Gastrocnemius medialis (tissue), 4 donors: ENCODE measurements at places on chromosomes 2 and 18. TPM values are rescaled to one million over a fixed set of nuclear protein-coding genes. Genes with fewer than 3 reads are reported as not detected.
A peak's percentile ranks its signal among the peaks of the same experiment; 100 is the strongest.

DNA sequence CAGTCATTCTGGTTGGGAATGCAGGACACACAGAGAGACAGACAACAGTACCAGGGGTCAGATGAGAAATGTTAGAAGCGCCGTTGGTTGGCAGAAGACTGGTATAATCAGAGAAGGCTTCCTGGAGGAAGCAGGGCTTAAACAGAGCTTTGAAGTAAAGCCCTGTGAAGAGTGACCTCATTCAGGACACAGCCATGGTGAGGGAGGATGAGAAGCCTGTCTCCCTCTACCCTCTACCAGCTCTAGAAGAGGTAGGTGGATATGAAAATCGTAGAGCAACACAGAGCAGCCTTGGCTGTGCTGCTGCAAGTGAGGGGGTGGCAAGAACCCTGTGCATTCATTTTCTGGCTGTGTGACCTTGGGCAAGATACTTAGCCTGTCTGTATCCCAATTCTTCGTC lies 14.2 kb downstream of the TET3 start:
- peaks cover 12% of the 10 kb centered on the region for H3K4me1 ChIP-seq
- no peak overlapping the region for H3K4me3 ChIP-seq
- no peak for DNase-seq
- no peaks in the 10 kb centered on the region for H3K36me3 ChIP-seq

DNA sequence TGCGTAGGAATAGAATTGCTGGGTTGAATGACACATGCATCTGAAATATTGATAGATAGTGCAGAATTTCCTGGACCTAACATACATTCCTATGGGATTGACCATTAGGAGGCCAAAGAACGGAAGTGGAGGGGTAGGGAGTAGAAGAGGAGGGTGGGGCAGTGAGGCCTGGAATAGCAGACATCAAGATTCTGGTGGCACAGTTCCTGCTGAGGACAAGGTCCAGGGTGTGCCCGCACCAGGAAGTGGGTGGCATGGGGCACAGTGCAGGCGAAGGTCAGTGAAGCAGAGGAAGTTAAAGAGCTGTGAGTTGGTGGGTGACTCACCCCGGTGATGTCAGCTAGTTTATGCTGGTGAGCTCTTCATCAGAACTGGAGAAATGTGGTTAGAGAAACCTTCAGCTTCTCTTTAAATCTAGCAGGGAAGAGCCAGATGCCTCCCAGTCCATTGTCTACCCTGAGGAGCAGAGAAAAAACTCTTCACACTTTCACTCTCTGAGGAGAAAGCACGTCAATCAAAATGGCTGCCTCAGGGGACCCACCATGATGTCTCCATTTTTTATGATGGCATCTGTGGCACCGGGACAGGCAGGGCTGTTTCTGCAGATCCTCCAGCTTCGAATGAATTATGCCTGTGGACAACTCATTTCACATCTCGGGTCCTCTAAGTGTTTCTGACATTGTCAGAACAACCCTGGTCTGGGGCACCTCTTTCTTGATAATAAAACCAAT lies 55.9 kb upstream of the CTLA4 start:
- no peak overlapping the region for H3K4me3 ChIP-seq
- no peaks in the 10 kb centered on the region for H3K27me3 ChIP-seq
- DNase-seq, result peak; percentile 61
- H3K36me3 ChIP-seq, result no peaks in the 10 kb centered on the region
- H3K27ac ChIP-seq, result no peak overlapping the region
- peaks cover 27% of the 10 kb centered on the region for H3K4me1 ChIP-seq

DNA sequence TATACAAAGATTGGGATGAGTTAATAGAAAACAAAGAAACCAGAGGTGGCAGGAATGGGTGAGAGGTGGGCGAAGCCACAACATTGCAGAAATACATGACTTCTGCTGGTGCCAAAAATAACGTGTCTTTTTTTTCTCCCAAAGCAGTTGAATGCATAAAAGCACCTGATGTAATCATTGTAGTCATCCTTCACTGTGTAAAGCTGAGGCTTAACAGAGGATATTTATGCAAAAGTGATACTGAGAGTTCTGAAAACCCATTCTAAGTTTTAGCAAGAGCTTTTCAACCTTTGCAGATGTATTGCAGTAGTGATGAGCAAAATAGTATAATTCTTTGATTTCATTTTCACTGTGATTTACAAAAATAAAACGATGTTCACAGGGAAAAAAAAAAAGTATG lies 173.0 kb downstream of the PTGR3 start:
- DNase-seq, result no peak
- H3K27ac ChIP-seq, result no peak overlapping the region
- H3K4me1 ChIP-seq, result no peaks in the 10 kb centered on the region
- no peaks in the 10 kb centered on the region for H3K27me3 ChIP-seq
- no peaks in the 10 kb centered on the region for H3K36me3 ChIP-seq

DNA sequence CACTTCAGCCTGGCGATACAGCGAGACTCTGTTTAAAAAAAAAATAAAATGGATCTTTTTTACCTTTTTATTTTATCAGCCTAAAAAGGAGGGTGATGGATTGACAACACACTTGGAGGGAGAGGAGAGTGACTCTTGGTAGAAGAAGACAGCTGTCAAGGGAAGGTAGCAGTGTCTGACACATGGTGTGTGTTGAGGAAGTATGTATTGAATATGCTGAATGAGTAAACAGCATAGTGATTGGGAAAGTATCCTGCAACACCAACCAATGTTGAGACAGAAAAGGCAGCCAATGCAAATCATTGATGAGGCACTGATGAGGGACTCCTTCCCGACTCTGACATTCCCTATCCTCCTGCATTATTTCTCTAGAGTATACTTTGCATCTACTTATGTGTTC lies 306.4 kb downstream of the LPIN1 start:
- no peaks in the 10 kb centered on the region for H3K36me3 ChIP-seq
- no peaks in the 10 kb centered on the region for H3K4me1 ChIP-seq
- no peak overlapping the region for H3K4me3 ChIP-seq

NT5DC4 gene
- total RNA-seq, result not detected

DNA sequence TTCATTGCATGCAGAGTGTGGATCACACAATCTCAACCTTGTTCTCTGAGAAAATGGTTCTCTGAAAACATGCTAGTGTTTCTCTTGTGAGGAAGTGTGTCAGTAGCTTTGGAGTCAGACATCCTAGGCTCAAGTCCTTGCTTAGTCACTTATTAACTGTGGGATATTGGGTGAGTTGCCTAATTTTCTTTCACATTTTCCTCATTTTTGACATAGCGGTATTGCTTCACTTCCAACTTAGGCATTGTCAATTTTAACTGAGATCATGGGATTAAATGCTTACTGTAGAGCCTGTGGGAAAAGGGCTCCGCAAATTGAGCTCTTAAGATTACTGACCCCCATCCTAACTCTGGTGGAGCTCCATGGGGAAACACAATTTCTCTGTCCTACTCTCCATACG lies 622.2 kb downstream of the CNTNAP5 start:
- H3K36me3 ChIP-seq, result no peaks in the 10 kb centered on the region
- no peaks in the 10 kb centered on the region for H3K27me3 ChIP-seq
- H3K4me1 ChIP-seq, result no peaks in the 10 kb centered on the region

DNA sequence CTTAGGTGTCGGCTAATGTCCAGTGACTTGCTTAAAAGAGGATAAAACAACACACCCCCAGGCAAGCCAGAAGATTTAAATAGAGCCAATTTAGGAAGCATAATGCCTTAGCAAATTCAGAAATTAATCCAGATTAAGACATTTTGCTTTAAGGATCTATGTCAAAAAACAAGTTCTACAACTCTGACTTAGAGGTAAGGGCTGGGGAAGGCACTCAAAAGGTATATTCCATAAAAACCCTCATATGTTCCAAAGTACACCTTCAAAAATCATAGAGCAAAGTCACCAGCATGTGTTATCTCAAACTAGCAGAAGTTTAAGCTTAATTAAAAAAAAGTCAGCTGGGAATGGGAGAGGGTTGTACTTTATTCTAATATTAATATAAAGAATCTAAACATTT lies 206.4 kb downstream of the NOL4 start:
- H3K4me1 ChIP-seq, result no peaks in the 10 kb centered on the region
- H3K36me3 ChIP-seq, result no peaks in the 10 kb centered on the region
- no peak for DNase-seq
- no peak overlapping the region for H3K27ac ChIP-seq

GRCh38 chr2:177665948-177666347 lies 273.4 kb downstream of the AGPS start:
- no peaks in the 10 kb centered on the region for H3K36me3 ChIP-seq
- no peaks in the 10 kb centered on the region for H3K27me3 ChIP-seq
- DNase-seq, result no peak
- no peak overlapping the region for H3K4me3 ChIP-seq

HOXD3 gene
- total RNA-seq, result 0.64 TPM

DNA sequence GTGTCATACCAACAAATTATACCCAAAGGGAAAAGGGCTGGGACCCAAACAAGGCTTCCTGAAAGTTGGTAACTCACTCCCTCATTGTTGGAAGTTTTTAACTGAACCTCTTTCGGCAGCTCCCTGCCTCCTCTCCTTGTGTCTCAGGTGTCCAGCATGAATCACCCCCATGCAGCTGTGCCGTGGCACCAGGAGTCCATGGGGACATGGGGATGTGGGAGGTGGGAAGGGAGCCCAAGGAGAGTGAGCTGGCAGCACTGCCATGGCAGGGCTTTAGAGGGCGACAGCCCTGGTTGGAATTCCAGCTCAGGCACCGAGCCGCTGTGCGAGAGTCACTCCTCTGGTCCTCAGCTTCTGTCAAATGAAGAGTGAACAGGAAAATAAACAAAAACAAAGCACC lies 12.5 kb upstream of the GYPC start:
- H3K27ac ChIP-seq, result peak overlapping the region; percentile 46
- H3K4me3 ChIP-seq, result no peak overlapping the region
- H3K36me3 ChIP-seq, result no peaks in the 10 kb centered on the region
- H3K4me1 ChIP-seq, result peaks cover 6% of the 10 kb centered on the region
- H3K27me3 ChIP-seq, result no peaks in the 10 kb centered on the region
- DNase-seq, result peak; percentile 81

DNA sequence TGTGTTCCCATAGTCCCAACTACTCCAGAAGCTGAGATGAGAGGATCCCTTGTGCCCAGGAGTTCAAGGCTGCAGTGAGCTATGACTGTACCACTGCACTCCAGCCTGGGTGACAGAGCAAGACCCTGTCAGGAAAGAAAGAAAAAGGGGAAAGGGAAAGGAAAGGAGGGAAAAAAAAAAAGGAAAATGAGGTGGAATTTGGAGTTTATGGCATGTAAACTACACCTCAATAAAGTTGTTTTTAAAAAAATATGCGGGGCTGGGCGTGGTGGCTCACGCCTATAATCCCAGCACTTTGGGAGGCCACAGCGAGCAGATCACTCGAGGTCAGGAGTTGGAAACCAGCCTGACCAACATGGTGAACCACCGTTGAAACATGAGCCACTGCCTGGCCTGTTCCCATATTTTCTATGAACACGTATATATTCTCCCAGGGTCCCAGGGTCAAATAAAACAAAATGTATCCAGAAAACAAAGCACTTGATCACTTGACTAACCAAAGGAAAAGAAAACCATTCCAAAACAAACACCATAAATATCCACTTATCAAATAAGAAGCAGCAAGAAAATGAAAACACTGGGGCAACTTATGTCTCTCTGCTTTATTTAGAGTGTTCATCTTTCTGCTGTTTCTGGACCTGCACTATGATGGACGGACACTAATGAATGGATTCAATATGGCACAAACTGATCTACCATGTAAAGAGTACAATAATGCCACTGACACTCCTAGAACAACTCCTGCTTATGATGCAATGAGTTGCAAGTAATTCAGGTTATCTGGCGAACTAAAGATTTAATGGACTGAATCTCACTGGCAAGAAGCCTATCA lies 56.8 kb downstream of the ASXL2 start:
- H3K27ac ChIP-seq, result no peak overlapping the region
- H3K4me1 ChIP-seq, result peaks cover 7% of the 10 kb centered on the region
- no peaks in the 10 kb centered on the region for H3K36me3 ChIP-seq
- no peak overlapping the region for H3K4me3 ChIP-seq
- no peaks in the 10 kb centered on the region for H3K27me3 ChIP-seq

DNA sequence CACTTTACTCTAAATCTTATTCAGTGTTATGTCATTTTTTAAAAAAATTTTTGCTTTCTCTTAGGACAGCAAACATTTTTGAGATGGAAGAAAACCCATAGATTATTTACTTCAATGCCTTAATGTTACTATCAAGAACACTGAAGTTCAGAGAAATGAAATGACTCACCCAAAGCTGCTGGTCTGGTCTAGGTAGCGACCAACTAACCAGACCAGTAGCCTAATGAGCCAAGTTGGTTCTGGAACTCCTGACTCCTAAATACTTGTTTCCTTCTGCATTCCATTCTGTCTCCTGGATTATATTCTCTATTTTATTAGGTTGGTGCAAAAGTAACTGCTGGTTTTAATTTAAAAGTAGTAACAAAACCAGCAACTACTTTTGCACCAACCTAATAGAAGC lies 35.4 kb downstream of the SLC8A1 start:
- no peaks in the 10 kb centered on the region for H3K36me3 ChIP-seq
- no peaks in the 10 kb centered on the region for H3K4me1 ChIP-seq
- no peak for DNase-seq
- H3K27ac ChIP-seq, result no peak overlapping the region

DNA sequence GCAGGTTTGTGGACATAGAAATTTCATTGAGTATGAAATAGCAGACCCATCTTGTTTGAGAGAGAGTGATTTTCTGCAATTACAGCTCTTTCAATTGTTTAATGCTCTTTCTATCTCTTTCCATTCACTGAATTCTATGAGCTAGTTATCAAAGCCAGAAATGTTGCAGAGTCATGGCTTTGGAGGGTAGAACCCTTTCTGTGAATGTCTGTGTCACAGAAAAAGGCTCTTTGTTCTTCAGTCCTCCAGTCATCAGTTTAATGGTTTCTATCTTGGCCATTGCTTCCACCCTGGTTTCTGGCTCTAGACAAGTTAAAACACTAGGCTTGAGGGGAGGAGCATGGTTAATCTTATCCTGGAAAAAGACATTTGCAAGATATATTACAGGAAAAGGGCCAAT lies 655.0 kb downstream of the STK39 start:
- no peaks in the 10 kb centered on the region for H3K27me3 ChIP-seq
- no peaks in the 10 kb centered on the region for H3K36me3 ChIP-seq
- H3K4me3 ChIP-seq, result no peak overlapping the region
- no peak for DNase-seq

DNA sequence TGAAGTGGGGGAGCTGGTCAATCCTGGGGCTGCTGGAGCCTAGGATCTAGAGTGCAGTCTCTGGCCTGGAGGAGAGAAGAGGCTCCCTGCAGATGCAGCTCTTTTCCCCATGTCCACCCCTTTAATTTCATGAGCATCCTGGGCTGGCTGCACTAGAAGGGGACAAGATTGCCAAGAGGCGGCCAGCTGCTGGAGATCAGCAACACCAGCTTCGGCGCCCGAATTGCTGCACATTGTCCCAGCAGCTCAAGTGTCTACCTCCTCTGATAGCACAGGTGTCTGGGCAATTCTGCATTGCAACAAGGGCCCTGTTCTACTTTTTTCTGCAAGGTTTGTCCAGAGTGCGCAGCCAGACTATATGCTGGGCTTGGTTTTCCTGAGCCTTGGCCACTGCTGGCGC lies 125.7 kb downstream of the AGAP1 start:
- H3K4me1 ChIP-seq, result peaks cover 42% of the 10 kb centered on the region
- no peak overlapping the region for H3K27ac ChIP-seq
- no peak for DNase-seq
- no peaks in the 10 kb centered on the region for H3K27me3 ChIP-seq
- H3K4me3 ChIP-seq, result no peak overlapping the region

CABYR gene
- total RNA-seq, result 0.42 TPM
